ENCODE measurements at places on chromosomes 2 and 18. TPM values are rescaled to one million over a fixed set of nuclear protein-coding genes. Genes with fewer than 3 reads are reported as not detected.

Gene TUBA3D
- total RNA-seq = not detected

Gene MC4R
- not detected for total RNA-seq

Gene CRYGD
- not detected for total RNA-seq

Gene HOXD11
- not detected for total RNA-seq

Gene SERPINB10
- not detected for total RNA-seq

All from T-helper 1 cell treated with Interleukin-12 subunit alpha and Interleukin-12 subunit beta and Interleukin-4 antibody, amounts not matched to agents 30 ng/mL and 1 ng/mL, for 36 hours (primary cell).